H7 (cell line): ENCODE measurements at places on chromosomes 6 and 20.
A peak's percentile ranks its signal among the peaks of the same experiment; 100 is the strongest.

GRCh38 chr6:160595838-160596832 is 67.9 kb downstream of the LPA start:
- no peak for DNase-seq

DNA sequence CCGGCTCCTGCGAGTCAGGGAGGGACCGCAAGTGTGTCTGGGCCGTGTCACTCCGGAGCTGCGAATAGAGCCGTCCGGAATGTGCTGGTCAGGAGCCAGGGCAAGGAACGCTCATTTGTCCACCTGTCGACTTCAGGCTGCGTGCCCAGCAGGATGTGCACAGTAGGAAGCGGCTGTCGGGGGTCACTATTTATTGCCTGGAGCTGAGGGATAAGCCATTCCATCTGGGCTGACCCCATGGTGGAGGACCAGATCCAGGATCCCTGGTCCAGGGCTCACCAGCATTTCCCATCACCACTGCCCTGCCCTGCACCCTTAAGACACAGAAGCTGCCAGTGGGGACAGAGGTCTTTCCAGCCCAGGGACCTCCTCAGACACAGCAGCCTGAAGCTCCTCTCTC is 14.7 kb downstream of the NTSR1 start:
- no peak for DNase-seq

DNA sequence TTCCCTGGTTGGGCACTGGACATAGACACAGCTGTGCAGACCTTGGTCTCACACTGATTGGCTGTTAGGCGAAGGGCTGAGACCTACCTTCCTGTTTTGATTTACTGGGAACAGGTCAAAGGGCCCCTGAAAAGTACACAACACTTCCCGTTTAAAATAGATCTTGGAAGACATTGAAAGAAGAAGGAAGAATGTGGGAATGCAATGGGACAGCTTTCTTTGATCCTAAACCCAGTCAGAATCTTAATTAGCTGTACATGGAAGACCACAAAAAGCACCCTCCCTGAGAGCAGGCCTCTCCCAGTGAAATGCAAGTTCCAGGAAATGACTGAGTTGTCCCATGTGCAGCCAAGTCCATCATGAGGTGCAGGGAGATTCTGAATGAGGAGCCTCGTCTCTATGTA is 83.6 kb upstream of the EXOC2 start:
- DNase-seq: no peak

- DNase-seq: no peak
Observed at GRCh38 chr6:74404366-74404765, 708.4 kb downstream of the CD109 start.

GRCh38 chr20:49658508-49658907 is 55.2 kb downstream of the B4GALT5 start:
- peak; percentile 47 for DNase-seq

GRCh38 chr6:136772685-136773472 is 19.4 kb downstream of the MAP3K5 start:
- DNase-seq: peak; percentile 44

- DNase-seq: no peak
Observed at GRCh38 chr6:31874084-31874670, 4.6 kb downstream of the SLC44A4 start.

GRCh38 chr6:166151798-166152197 is 15.9 kb downstream of the TBXT start:
- no peak for DNase-seq

GRCh38 chr6:40355066-40355465 is 232.1 kb downstream of the LRFN2 start:
- DNase-seq: no peak

- no peak for DNase-seq
Observed at GRCh38 chr6:79084693-79085092, 6.6 kb upstream of the PHIP start.

GRCh38 chr6:5338177-5338960 is 77.1 kb downstream of the FARS2 start:
- peak; percentile 11 for DNase-seq

- DNase-seq: no peak
Observed at GRCh38 chr20:24479595-24479994, 10.2 kb downstream of the SYNDIG1 start.

DNA sequence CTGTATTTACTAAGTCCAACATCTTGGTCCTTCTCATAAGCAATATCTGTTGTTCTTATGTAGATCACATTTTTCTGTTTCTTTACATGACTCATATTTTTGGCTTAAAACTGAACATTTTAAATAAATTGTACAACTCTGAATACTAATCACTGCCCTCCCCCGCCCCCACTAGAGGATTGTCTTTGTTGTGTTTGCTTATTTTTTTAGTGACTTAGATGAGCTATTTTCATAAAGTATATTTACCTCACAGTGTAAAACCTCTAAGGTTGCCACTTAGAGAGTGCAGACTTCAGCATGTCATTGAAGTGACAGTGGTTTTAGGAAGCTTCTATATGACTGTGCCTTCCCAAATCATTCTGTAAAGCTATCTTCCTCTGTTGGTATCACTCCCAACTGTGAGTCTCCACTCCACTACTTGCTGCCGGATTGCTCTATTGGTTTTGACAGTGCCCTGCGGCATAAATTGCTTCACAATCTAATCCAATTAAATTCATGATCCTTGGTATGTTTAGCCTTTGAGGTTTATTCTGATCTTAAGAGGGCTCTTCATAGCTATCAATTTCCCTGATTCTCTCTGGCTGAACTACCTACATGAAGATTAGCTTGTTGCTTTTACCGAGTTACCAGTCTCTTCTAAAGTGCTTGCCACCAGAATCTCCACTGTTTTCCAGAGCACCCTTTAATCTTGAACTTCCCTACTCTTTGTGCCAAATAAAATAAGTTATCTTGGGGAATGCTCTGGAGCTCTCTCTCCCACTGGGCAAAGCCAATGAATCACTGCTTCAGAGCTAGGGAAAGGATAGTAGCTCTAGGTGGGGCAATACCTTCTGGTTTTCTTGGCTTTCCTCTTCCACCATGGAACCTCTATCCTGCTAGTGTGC is 33.0 kb downstream of the SPTLC3 start:
- no peak for DNase-seq

DNA sequence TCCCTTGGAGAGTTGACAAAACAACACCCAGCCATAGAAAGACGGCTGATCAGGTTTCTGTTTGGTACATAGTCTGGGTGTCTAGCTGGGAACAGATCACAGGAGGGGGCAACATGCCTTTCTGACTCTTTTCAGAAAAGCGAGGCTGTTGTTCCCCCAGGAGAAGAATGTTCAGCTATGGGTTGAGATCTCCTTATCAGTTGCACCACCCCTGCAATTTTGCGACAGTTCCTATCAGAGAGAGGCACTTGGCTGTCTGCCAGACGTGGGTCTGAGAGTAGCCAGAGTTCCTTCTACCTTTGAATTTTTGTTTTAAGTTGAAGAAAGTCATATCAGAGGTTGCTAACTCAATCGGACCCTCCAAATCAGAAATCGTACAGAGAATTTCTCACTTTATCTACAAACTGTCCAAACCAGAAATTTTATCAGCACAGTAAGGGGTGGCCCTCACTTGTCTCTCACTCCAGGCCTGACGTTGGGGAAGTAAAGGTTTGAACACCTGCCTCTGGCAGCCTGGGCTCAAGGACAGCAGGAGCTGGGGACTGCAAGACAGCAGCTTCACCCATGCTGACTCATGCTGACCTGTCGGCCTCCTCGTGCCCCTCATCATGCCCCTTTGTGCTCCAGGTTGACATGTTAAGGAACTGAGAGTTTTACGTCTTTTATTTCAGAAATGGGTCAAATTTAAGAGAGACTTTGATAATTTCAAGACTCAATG is 42.3 kb downstream of the TMC2 start:
- no peak for DNase-seq

DNA sequence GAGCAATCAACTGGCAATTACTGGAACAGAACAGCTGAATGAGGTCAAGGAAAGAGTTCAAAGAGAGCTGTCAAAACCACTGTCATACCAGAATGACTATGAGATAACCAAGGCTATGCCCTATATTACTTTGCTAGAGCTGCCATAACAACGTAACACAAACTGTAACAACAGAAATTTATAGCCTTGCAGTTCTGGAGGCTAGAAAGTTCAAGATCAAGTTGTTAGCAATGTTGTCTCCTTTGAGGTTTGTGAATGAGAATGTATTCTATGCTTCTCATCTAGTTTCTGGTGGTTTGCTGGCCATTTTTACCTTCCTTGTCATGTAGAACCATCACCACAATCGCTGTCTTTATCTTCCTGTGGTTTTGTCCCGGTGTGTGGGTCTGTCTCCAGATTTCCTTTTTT is 1323.0 kb upstream of the GJE1 start:
- DNase-seq: no peak

- DNase-seq: no peak
Observed at GRCh38 chr6:16999491-17000436, 102.1 kb upstream of the STMND1 start.

DNA sequence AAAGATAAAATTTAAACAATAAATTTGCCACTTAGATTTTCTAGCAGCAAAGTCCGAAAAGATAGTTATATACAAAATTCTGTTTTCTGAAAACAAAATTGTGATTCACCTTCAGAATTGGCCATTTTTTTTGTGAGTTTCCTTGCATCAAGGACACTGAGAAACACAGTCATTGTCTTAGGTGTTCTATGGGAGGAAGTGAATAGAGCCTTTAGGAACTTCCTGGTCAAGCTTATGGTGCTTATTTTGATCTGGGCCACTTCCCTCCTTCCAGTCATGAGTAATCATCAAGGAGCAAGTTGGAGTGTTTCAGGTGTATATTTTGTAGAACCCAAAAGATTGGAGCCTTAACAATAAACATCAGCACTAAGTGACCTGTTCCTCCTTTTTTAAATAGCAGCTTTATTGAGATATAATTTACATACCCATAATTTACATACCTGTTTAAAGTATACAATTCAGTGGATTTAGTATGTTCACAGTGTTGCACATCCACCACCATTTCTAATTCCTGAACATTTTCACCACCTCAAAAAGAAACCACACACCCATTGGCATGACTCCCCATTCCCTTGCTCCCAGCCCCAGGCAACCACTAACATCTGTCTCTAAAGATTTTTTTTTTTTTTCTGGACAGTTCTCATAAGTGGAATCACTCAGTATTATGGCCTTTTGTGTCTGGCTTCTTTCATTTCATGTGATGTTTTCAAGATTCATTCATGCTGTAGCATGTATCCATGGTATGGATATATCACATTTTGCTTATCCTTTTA is 17.6 kb downstream of the TMEM74B start:
- no peak for DNase-seq

GRCh38 chr6:14922706-14923460 is 323.0 kb upstream of the JARID2 start:
- DNase-seq: no peak

GRCh38 chr20:24633026-24633425 is 163.6 kb downstream of the SYNDIG1 start:
- DNase-seq: no peak

DNA sequence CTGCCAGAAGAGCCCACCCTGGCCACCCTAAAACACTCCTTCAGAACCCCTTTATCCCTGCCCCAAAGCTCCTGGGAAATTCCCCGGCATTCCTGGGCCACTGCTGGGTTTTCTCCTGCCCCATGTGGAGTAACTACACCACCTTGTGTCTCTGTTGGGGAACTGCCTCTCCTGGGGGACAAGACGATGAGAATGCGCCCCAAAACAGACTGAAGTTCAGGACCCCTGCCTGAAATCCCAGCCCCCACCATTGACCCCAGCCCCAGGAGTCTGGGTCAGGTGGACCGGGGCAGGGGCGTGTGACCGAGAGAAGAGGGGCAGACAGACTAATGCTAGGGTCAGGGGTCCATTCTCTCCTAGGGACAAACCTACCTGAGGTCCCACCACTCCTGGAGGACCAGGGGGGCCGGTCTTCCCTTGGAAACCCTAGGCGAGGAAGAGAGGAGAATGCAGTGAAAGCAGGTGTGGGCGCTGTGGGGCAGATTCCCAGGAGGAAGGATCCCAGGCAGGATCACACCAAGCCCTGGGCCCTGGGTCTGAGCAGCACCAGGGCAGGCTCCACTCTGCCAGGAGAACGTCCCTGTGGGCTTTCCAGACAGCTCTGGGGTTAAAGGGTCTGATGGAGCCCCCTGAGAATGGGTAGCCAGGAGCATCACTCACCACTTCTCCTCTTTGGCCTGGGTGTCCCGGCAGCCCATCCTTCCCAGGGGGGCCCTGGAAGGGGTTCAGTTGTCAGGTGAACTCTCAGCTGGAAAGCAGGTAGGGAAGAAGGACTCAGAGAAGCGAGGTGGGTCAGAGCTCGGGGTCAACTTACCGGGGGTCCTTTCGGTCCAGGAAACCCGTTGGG is 19.4 kb downstream of the COL11A2 start:
- DNase-seq: peak; percentile 94

GRCh38 chr20:1371830-1372539 is 20.9 kb downstream of the FKBP1A start:
- DNase-seq: no peak

GRCh38 chr6:47405273-47405672 is 72.3 kb upstream of the CD2AP start:
- DNase-seq: no peak

DNA sequence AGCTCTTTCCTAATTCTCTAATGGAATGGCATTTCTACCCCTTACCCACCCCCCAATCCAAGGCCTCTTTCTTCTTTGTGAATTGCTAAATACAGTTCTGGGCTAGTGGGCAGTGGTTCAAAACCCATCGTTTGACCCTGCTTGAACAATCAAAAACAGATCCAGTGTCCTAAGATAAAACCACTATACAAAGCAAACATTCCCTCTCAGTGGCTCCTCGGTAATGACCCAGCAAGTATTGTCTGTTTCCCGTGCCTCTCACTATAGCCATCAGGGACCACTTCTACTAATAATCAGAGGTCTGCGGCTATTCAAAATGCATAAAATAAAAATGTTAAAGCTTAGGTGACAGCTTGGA is 143.5 kb upstream of the AKAP12 start:
- DNase-seq: no peak

DNA sequence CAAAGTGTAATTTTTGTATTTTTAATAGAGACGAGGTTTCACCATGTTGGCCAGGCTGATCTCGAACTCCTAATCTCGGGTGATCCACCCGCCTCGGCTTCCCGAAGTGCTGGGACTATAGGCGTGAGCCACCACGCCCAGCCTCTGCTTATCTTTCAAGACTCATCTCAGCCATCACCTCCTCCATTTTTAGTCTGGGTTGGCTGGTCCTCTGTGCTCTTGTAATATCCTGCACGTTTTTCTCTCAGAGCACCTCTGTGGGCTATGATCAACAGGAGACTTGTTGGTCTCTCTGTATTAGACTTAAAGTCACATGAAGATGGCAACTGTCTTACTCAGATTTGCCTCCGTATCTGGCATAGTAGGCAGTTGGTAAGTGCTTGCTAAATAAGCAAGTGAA is 7.6 kb downstream of the NOTCH4 start:
- DNase-seq: no peak

DNA sequence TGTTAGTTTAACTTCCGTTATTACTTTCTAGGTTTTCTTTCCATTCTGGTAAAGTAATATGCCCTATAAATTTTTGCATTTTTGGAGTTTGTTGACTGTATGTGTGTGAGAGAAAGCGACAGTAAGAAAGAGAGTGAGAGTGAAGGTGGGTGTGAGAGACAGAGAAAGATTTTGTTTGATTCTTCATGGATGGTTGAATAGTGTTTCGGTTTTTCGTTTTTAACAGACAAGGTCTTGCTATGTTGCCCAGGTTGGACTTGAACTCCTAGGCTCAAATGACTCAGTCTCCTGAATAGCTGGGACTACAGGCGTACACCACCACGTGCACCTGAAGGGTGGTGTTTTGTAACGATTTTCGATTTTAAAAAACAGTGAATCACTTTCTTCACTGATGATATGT is 329.1 kb upstream of the RUNX2 start:
- DNase-seq: no peak

- DNase-seq: no peak
Observed at GRCh38 chr6:42331019-42331418, 113.4 kb upstream of the MRPS10 start.
